RWPE1 (cell line): ENCODE measurements at places on chromosomes 4 and X.
A peak's percentile ranks its signal among the peaks of the same experiment; 100 is the strongest.

DNA sequence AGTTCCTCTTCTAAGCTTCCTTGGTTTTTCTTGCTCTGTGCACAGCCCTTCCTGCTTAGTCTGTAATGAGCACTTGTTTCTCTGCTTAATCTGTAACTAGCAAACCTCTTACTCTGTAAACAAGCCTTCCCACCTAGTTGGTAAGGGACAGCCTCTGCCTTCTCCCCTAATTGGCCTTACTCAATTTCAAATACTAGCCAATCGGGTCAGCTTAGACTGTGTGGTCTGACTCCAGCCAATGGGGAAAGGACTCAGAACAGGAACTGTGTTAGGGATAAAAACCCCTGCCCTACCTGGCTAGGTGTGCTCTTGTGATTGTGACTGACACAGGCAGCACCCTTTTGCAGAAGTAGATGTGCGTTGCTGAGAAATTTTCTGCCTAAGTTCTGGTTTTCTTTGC is 136.5 kb upstream of the AADAT start:
- no peak for DNase-seq

DNA sequence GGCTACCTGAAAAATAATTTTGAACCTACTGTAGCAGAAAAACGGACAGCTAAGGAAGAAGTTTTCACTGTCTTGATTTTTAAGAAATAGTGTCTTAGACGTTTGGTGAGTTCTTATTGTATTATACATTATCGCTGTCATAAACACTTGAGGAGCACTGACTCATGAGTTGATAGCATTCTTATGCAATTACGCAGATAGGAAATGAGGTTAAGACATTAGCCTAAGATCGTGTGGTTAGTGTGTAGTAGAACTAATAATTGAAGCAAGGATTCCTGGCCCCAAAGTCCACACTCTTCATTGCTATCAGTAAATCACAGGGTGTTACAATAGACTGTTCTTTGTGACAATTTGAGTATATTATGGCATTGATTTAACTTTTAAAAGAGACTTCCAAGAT is 238.1 kb downstream of the ARAP2 start:
- peak; percentile 58 for DNase-seq

DNA sequence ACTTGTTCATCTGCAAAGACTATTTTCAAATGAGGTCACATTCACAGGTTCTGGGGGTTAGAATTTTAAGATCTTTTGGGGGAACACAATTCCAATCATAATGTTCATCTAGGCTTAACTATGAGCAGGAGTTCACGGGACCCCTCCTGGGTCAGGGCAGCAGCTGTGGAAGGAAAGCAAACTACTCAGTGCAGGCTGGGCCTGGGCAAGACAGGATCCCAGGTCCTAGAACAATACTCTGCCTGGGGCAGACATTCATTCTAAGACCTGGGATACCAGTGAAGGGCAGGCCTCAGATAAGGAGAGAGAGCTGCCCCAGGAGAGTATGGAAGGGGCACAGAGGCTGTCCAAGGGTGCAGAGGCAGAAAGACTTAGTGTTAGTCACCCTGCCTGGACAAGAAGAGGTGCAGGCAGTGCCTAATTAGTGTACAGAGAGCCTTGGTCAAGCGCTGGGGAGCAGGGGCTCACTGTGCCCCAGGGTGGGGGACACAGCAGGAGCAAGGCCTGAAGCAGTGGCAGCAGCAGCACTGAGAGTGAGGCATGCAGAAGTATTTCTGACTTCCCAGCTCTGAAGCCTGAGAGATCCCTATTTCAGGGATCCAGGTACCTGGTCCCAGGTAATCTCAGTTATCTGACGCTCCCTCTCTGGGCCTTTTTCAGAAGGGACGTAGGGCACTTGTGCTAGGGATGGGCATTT is 123.0 kb upstream of the MAMLD1 start:
- no peak for DNase-seq

GRCh38 chr4:158754385-158755180 is 14.2 kb upstream of the FNIP2 start:
- DNase-seq, result no peak

- DNase-seq, result no peak
Measured at GRCh38 chr4:152850377-152850776, 70.6 kb downstream of the ARFIP1 start.

- DNase-seq, result peak; percentile 86
Measured at GRCh38 chrX:154478728-154479622, at the start of gene LAGE3. Gene LAGE3, minus strand, starts transcription at chrX:154479281. Its CDS starts 366 bp downstream, at chrX:154478915.

- no peak for DNase-seq
Measured at GRCh38 chr4:1984406-1985191, 24.2 kb downstream of the NELFA start.

- DNase-seq, result no peak
Measured at GRCh38 chrX:44952329-44953027, 79.5 kb downstream of the KDM6A start.

GRCh38 chr4:94489098-94489497 is 37.4 kb downstream of the PDLIM5 start:
- DNase-seq, result peak; percentile 35

DNA sequence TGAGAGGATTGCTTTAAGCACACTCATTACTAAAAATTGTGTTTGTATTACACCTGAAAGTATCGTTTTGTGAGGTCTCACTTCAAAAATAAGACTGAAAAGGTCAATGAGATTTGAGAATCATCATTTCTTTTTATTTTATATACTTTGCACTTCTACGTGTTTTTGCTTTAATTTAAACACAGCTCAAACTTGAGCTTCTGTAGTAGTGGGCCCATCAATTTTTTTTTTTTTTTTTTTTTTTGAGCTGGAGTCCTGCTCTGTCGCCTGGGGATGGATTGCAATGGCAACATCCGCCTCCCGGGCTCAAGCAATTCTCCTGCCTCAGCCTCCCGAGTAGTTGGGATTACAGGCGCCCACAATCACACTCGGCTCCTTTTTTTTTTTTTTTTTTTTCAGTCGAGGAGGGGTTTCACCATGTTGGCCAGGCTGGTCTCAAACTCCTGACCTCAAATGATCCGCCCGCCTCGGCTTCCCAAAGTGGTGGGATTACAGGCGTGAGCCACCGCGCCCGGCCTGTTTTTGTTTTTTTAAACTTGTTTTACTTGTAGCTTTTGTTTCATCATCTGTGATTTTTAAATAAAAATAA is 1.5 kb downstream of the GSTCD start:
- no peak for DNase-seq
